Mesendoderm (in vitro differentiated cells): ENCODE measurements at places on chromosomes 2 and 18.

DNA sequence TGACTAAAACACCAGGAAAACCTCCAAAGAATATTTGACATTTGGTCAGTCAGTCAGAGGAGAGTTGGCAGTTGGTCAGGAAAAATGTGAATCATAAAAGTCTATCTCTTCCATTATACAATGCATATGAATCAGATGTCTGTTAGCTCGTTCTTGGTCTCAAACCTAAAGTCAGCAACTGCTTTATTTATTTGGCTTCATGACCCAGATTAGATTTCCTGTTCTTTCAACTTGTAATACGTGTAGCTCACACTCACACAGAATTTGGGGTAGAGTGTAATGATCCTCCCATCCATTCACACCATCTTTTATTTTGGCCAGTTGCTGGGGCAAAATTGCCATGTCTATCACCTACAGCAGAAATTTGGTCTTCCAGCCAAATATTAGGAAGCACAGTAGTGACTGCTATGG lies 81.9 kb upstream of the COL5A2 start:
- peak; percentile 65 for DNase-seq

GRCh38 chr2:98436734-98437133 lies 7.9 kb upstream of the INPP4A start:
- DNase-seq: no peak

DNA sequence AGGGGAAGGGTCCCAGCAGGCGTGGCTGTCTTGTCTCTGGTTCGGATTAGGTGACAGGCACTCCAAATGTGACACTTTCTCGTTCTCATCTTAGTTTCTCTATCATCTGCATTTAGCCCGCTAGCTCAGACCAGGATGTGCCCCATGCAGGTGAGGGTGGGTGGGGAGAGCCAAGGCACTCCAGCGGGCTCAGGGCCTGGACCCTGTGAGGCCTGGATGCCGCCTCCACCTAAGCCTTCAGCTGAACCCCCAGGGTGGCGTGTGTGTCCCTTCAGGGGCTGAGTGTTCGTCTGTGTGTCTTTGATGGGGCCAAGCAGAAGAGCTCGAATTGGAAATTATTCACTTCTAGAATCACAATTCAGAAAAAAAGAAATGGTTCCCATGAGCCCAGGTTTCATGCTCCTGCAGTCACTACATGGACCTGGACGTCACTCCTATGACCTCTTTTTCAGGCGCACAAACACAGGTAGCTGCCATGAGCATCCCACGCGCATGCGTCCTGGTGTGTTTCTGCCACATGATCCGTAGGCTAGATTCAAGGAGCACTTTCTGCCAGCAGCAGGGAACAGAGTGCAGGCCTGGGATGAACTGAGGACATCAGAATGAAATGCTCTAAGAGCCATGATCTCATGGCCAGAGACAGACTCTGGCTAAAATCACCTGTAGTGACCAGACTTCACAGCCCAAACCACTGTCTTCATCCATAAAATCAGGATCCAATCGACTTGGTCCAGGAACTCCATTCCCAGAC lies 25.8 kb downstream of the CIDEA start:
- no peak for DNase-seq

- peak; percentile 57 for DNase-seq
Observed at GRCh38 chr18:2857491-2858131, 10.8 kb downstream of the EMILIN2 start.

GRCh38 chr2:47560107-47560819 lies 157.3 kb downstream of the MSH2 start:
- no peak for DNase-seq

DNA sequence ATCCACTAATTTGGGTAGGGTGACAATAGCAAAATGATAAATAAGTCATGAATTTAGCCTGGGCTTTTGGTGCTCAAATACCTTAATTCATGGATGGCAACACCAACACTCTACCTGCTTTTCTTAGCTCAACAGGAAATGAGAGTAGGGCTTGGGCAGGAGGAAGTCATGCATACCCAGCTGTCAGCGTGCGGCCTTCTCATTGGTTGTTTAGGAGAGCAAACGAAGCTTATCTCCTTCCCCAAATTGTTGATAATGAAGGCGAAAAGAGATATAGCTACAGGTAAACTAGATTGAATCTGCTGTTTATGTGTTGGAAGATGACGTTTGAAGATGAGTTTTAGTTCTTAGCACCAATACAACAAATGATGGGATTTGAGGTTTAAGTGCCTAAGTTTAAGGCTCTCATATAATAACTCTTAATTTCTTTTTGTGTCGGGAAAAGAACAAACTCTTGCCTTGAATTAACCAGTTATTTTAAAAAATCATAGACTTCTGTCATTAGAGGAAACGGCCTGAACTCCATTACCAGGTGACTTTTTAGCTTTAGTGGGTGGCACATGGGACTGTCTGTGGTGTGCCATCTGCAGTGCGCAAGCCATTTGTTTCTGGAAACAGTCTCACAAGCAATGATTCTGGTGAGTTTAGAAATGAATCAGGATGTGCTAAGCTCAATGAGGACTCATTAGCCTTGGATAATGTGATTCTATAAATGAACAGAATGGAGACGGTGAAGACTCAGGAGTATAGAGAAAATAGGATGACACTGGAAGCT lies 19.8 kb downstream of the MAP4K4 start:
- DNase-seq: peak; percentile 74

DNA sequence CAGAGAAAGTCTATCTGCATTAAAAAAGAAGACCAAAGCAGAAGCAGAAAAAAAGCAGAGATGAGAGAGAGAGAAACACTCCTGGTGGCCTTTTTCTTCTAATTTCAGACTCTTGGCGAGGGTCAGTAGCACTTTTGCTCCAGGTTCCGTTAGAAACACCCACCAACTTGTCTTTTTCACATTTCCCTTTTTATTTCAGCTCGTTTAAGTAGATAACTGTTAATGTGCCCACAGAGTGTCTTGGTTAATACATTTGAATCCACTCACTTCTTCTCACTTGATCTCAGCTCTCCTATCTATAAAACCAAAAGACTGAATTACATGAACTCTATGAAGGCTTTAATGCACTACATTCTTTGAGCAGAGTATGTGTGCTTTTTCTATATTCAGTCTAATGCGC lies 63.1 kb downstream of the AAK1 start:
- no peak for DNase-seq

- no peak for DNase-seq
Observed at GRCh38 chr2:45046786-45047185, 37.5 kb upstream of the SIX2 start.

DNA sequence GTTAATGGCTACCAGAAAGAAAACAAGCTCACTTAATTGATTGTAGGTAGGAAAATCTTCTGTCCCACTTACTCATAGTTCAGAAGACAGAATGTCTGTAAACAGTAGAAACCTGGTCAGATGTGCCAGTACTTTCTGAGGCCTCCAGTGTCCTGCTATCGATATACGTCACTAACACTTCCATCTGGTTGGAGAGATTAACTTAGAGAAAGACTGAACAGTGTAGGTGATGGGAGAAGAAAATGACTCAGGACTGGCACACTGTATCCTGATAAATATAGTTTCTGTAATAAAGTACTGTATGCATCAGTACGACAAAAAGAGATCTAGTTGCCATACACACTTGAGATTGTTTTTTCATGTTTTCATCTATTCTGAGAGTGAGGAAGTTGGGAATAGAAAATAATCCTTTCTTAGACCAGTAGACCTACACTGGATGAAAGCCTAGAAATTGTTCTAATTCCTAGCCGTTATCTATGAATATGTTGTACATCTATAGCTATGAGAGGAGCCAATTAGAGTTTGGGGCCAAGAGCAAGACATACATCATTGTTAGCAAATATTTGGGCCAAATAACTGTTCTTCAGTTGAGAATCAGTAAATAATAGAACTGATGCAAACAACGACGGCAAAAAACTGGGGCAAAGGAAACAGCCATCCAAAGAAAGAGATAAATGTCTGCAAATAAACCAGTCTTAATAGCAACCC lies 105.9 kb downstream of the NAT8 start:
- no peak for DNase-seq

GRCh38 chr2:105812180-105813044 lies 67.7 kb downstream of the NCK2 start:
- DNase-seq: no peak

- no peak for DNase-seq
Observed at GRCh38 chr2:39851251-39851650, 72.2 kb upstream of the THUMPD2 start.

- peak; percentile 95 for DNase-seq
Observed at GRCh38 chr2:173963817-173964564, 1.2 kb downstream of the SP3 start.

DNA sequence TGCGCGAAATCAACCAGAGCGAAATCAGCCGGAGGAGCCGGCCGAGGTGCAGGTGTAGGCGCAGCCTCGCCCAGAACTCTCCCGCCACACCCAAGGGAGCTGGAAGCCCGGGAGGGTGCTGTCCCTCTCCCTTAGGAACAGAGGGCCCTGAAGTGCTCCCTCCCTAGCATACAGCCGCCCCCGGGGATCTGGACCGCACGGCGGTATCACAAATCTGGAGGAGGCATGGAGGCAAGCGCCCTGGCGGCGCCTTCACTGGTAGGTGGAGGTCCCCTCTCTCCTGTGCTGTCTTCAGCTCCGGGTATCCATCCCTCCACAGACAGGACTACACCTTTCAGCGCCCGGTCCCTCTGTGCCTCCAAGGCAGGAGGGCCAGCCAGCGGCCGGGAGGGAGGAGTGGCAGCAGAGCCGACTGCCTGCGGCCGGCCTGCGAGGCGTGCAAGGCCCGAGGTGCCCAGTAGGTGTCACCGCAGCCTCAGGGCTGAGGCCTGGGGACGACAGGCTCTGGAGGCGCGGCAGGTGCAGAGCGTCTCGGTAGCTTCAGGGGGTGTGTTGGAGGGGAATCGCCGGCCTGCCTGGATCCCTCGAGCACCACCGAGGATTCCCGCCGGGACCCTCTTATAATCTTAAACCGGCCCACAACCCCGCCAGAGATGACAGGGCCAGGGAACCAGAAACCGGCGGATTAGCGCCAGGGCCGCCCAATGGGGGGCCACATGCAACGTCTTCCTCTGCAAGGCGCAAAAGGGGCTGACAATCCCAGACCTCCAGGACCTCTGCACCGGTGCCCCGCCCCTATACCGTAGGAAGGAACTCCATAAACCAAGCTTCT lies 2.8 kb downstream of the IHH start:
- DNase-seq: peak; percentile 79

- no peak for DNase-seq
Observed at GRCh38 chr2:66846887-66847286, 412.0 kb downstream of the MEIS1 start.

DNA sequence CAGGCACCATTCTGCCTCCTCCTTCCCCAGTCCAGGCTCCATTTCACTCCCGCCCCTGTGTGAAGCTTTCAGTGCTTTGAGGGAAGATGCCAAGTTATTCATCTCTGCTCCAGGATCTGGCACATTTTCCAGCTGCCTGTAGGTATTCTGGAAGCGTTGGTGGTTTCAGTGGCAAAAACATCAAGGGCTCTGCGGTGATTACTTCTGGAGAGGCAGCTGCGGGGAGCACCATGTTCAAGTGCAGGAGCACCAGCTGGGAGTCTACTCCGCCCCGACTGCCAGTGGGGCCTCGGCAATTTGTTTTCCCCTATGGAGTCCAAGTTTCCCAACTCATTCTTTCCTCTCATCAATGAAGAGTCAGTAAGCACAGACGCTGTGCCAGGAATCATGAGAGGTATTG lies 211.7 kb downstream of the CLIP4 start:
- no peak for DNase-seq

- peak; percentile 14 for DNase-seq
Observed at GRCh38 chr2:16407358-16407757, 258.3 kb downstream of the CYRIA start.

- no peak for DNase-seq
Observed at GRCh38 chr2:115946341-115946740, 1503.9 kb downstream of the DPP10 start.

- DNase-seq: peak; percentile 45
Observed at GRCh38 chr2:24253303-24253919, 78.6 kb downstream of the FAM228A start.

- no peak for DNase-seq
Observed at GRCh38 chr2:152161598-152161997, 14.0 kb downstream of the STAM2 start.

GRCh38 chr2:127661949-127662510 lies 13.3 kb downstream of the LIMS2 start:
- DNase-seq: no peak

GRCh38 chr2:157061799-157062198 lies 195.7 kb upstream of the GALNT5 start:
- DNase-seq: no peak

GRCh38 chr18:36035253-36035652 lies 32.1 kb downstream of the RPRD1A start:
- DNase-seq: no peak

DNA sequence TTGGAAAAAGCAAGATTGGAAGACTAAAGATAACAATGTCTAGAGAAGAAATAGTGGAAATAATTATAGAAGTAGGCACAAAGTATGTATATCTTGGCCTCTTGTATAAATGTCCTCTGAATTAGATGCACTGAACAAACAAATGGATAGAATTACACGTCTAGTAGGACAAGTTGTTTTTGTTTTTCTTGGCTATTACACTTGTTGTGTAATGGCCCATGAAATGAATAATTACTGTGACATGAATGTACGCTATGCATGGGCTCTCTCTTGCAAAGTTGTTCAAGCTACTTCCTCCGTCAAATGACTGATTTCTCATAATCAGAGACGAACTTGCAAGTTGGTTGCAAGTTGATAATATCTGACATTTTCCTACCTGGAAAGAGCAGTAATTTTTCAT lies 126.2 kb downstream of the PDE1A start:
- no peak for DNase-seq

DNA sequence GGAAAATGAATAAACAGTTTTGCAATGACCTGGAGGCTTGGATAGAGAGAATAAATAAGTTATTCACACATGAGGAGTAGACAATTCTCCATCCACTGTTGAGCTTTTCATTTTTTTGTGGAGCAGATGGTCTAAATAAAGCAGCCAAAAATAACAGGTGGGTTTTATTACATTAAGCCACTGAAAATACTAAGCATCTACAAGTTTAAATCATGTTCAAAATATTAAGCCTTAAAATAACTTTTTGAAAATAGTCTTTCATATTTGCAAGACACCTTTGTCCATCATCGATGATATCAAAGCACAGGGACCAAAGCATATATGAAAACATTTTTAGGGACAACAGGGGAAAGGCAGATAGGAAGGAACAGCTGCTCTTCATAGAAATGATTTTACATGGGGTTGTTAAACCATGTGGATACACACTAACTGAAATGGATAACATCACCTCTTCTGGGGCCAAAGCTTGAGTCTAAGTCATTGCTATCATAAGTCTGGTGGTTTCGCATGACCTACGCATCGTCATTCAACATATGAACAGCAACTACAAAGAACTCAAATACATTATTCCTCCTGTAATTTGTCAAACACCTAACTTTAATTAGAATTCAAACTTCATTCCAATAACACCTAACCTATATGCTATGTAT lies 197.6 kb upstream of the CHST9 start:
- no peak for DNase-seq

- no peak for DNase-seq
Observed at GRCh38 chr2:72004201-72004915, 143.3 kb downstream of the CYP26B1 start.

- peak; percentile 16 for DNase-seq
Observed at GRCh38 chr2:174395969-174396630, 570 bp downstream of the SCRN3 start.

- DNase-seq: no peak
Observed at GRCh38 chr18:62651276-62652056, 63.9 kb upstream of the PHLPP1 start.
